NCI-H2081 (cell line): ENCODE measurements at places on chromosomes 1 and 21.

DNA sequence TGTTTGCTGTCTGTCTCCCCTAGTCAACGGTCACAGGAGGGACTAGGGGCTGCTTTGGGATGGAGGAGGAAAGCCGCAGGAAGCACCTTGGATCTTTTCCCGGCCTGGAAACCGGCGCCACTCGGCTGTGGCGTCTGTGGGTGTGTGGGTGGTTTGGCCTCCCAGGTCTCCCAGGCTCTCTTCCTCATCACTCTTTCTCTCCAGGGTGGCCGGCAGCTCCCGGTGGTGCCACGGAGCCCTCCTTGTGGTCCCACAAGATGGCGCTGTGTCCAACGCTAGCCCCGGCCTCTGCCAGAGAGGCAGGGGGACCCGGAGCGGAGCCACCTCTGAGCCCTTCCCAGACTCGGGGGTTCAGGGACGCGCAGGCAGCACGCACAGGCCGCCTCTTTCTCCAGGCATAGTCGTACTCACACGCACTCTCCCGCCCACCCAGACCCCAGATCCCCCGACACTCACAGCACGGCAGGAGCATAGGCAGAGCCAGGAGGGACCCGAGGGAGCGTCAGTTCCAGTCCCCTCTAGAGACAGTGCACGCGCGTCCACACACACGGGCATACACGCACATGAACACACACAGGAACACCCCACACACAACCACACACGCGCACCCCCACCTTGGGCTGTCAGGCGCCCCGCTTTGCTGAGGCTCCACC is 31.2 kb downstream of the CDCP2 start:
- no peak for DNase-seq

GRCh38 chr21:41932576-41933312 is 21.1 kb downstream of the C2CD2 start:
- no peak for DNase-seq

DNA sequence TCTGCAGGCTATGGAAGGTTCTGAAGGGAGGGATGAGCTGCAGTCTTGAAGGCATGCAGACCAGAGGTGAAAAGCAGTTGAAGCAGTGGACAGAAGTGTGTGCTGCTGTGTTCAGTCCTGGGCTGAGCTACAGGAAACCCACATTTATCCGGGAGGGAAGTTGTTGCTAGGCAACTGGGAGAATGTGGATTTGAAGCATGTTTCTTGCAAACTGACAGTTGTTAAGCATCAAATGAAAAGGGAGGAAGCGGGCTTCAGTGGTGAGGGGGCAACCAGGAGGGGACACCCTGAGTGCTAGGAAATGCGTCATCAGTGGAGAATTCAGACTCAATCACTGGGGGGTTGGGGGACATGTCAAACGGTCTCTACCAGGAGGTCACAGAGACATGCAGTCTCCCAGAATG is 28.7 kb downstream of the ABCA4 start:
- DNase-seq, result no peak

DNA sequence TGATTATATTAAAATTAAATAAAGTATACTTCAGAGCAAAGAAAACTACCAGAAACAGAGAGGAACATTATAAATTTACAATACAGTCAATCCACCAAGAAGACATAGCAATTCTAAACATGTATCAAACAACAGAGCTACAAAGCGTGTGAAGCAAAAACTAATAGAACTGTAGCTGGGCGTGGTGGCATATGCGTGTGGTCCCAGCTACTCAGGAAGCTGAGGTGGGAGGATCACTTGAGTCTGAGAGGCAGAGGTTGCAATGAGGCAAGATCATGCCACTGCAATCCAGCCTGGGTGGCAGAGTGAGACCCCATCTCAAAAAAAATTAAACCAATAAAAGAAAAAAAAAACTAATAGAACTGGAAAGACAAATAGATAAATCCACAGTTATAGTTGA is 12.3 kb downstream of the CCDC185 start:
- no peak for DNase-seq

- DNase-seq, result no peak
These were observed 94.1 kb downstream of the NMNAT2 start for GRCh38 chr1:183323849-183324683.

- no peak for DNase-seq
These were observed 290.3 kb upstream of the NRIP1 start for GRCh38 chr21:15355066-15355465.

GRCh38 chr1:100482167-100482566 is 55.8 kb upstream of the GPR88 start:
- DNase-seq, result no peak

GRCh38 chr1:70205071-70205433 is 327 bp downstream of the LRRC40 start:
- peak; percentile 36 for DNase-seq

DNA sequence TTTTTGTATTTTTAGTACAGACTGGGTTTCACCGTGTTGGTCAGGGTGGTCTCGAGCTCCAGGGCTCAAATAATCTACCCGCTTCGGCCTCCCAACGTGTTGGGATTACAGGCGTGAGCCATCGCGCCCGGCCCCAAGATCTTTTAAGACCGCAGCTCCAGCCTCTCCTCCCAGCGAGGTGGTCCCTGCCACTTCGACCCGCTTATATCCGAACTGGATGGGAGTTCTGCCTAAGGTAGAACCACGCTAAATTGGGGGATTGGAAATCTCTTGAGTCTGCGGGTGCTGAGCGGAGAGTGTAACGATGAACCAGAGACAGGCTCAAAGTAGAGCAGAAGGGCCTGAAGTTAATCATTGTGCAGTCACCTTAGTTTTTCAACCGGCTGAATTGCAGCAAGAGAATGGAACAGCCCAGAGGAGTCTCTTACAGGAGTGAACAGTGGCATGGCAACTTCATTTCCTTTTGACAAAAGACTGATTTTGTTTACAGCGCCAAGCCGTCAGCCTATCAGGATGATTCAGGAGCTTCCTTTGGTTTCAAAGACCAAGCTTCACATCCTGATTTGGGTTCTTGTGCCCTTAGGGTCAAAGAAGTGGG is 726 bp upstream of the CYB5R1 start:
- DNase-seq, result peak; percentile 32

- no peak for DNase-seq
These were observed 89.3 kb upstream of the EDEM3 start for GRCh38 chr1:184843732-184844495.

DNA sequence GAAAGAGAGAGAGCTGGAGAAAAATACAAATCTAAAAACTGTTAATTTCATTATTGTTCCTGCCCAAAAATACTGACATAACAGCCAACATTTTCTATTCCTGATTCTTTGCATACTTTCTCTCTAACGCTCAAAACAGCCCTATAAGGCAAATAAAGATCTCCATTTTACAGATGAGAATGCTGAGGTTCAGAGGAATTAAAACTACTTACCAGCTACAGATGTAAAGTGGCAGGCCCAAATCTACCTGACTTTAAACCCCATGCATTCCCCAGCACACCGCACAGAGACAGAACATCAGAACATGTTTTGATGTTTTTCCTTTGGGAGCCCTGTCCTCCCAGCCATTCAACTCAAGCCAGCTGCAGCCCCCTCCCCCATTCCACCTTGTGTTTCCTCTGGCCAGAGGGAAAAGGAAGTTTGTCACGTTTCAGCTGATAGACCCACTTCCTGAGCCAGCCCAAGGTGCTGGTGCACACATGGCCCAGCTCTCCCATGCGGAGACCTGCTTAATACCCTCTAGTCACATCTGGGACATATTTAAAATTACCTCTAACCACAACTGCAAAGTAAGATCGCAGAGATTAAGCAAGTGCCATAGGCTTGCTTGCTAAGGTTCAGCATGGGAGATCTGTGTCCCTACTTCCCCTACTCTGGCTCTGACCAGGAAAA is 133.1 kb upstream of the NFIA start:
- no peak for DNase-seq

- DNase-seq, result no peak
These were observed 52.7 kb upstream of the COA6 start for GRCh38 chr1:234320549-234320948.

- no peak for DNase-seq
These were observed 20.0 kb upstream of the CLIC6 start for GRCh38 chr21:34648739-34649297.

DNA sequence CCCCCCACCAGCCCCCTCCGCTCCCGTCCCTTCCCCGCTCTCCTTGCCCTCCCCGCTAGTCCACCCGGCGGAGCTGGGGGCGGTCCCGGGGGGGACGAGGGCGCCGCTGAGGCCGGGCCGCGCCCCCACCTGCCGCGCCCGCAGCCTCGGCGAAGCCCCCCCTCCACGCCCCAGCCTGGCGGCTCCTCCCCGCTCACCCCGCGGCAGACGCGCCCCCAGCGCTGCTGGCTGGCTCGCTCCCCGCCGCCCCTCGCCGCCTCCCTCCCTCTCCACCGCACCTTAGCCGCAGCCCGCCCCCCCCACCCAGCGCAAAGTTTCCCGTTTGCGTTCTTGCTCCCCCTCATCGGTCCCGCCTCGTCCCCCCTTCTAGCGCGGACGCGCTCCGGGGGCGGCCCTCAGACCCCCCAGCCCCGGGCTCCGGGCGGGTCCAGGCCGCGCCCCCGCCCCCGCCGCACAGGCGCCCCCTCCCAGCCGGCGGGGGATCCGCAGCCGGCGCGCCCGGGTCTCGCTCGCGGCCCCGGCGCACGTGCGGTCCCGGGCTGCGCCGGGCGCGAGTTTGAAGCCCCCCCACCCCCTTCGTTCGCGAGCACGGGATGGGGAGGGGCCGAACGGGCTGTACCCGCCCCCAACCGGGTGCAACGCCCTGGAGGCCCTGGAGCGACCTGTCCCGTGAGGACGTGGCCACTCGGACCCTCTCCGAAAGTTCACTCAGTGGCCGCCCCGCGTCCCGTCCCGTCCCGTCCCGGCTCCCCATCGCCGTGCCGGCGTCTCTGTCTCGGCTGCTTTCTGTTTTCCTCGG is 623 bp downstream of the PTPRF start:
- DNase-seq, result no peak

- no peak for DNase-seq
These were observed 192.3 kb downstream of the ZNF326 start for GRCh38 chr1:90187323-90187585.

DNA sequence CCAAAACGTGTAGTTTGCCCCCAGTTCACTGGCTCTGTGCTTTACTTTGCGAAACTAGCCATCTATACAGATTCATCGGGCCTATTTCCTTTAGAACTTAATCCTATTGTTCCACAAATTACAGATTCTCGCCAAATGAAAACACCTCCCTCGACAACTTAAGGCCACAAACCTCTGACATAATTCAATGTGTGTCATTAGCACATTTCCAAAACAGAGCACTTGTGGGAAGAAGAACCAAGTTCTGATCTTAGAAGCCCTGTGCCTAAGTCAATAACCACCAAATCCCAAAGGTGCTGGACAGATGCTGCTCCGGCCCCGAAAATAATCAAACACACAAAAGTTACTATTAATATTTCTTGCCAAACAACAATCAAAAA is 93.9 kb downstream of the SLC45A1 start:
- DNase-seq, result no peak

- DNase-seq, result no peak
These were observed 17.1 kb downstream of the SLAMF7 start for GRCh38 chr1:160755911-160756848.

GRCh38 chr1:10992864-10993263 is 19.6 kb upstream of the TARDBP start:
- DNase-seq, result no peak

DNA sequence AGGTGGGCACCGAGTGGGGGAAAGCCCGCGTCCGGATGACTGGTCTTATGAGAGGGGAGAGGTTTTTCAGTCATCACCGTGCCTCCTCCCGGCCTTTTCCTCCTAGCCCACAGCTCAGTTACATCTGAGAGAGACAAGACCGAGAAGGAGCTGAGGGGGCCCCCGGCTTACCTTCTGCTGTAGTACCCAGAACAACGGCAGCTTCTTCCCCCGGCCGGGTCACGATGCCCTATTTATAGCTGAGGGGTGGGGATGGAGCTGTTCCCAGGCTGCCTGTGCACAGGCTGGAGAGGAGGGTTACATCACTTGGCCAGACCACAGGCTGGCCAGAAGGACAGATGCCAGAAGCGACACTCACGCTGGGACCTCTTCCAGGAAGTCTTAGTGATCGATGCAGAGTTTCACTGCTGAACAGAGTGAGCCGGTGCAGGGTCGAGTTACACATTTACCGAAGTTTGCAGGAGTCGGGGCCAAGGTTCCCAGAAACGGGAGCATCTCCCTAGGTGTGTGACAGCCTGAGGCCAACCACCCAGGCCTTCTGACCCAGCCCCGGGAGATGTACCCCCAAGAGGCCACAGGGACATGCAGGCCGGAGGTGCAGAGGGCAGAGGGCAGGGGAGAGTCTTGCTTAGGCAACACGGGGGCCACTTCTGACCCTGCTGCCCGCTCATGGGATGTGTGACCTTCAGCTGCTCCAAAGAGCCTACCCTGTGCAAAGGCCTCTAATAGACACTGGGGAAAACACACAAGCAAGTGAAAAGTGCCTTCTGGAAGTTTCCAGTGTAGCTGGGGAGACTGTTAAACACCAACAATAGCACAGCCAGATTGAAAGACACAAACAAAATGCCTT is at the start of gene AGT:
TSS of gene AGT (minus strand) at position 208 of the 850 bp plus-strand sequence. CDS start 3,299 bp downstream, outside the sequence.
- no peak for DNase-seq

GRCh38 chr1:229434641-229435051 is 752 bp upstream of the ACTA1 start:
- DNase-seq, result no peak

- DNase-seq, result no peak
These were observed 36.5 kb downstream of the IVNS1ABP start for GRCh38 chr1:185280589-185280988.

DNA sequence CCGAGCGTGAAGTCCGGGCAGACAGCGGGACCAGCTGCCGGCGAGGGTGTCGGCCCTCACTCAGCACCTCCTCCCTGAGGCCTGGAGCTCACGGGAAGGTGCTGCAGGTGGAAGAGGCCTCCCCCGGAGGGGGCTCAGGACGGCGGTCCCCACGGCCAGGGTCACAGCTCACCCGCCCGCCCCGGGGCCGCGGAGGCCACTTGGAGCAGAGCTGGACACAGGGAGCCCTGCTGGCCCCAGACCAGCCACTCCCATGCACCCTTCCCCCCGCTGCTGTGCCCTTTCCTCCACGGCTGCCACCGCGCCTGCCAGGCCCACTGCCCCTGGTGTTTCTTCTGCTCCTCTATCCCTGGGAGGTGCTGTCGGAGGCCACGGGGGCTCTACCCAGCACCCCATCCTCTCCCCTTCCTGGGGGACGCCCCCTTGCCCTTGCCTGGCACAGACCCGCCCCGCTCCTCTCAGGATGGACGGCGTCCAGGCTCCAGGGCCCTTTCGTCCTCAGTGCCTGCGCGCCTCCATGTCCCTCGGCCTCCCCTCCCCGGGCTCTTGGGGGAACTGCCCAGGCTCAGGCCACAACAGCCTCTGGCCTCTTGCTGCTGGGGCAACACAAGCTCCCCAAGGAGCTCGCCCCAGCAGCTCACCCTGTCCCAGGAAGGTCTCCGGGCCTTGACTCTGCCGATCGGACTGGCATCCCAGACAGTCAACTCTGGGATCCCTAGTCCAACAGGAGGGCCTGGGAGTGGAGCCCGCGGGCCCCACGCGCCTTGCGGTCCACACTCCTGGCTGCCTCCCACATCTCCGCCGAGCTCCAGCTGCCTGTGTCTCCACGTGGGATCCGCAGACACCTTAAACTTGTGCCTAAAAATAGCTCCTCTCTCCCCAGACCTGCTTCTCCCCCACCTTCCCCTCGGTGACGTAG is 4.1 kb downstream of the TMEM240 start:
- DNase-seq, result no peak

GRCh38 chr1:34790985-34791384 is 1.8 kb upstream of the GJA4 start:
- DNase-seq, result no peak
